ENCODE measurements at places on chromosomes 1 and 21.

- no peak for DNase-seq
Observed at GRCh38 chr1:29508458-29509107, 272.3 kb downstream of the PTPRU start.

- no peak for DNase-seq
Observed at GRCh38 chr1:230140221-230141020, 73.4 kb downstream of the GALNT2 start.

DNA sequence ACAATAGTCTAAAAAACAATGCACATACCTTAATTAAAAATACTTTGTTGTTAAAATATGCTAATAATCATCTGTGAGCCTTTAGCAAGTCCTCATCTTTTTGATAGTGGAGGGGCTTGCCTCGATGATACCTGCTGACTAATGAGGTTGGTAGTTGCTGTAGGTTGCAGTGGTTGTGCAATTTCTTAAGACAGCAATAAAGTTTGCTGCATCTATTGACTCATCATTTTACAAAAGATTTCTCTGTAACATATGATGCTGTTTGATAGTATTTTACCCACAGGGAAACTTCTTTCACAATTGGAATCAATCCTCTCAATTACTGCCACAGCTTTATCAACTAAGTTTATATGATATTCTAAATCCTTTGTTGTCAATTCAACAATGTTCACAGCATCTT, 7.6 kb downstream of the C1orf87 start:
- no peak for DNase-seq

DNA sequence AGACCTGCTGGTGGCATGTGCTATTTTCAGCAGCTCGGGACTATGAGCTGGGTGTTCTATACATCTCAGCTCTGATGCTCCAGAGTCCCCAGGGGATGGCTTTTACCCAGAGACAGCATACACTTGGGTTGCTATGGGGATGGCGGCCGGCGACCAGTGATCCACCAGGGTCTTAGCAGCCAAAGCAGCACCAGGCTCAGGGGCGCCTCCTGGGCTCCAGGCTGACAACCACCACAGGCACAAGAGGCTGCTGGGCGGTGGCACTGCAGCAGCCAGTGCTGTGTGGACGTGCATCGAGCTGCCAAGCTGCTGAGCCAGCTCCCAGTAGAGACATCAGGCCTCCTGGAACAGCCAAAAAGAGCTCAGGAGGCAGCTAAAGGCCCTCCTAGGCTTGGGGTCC, 37.6 kb upstream of the CLSTN1 start:
- DNase-seq: no peak

DNA sequence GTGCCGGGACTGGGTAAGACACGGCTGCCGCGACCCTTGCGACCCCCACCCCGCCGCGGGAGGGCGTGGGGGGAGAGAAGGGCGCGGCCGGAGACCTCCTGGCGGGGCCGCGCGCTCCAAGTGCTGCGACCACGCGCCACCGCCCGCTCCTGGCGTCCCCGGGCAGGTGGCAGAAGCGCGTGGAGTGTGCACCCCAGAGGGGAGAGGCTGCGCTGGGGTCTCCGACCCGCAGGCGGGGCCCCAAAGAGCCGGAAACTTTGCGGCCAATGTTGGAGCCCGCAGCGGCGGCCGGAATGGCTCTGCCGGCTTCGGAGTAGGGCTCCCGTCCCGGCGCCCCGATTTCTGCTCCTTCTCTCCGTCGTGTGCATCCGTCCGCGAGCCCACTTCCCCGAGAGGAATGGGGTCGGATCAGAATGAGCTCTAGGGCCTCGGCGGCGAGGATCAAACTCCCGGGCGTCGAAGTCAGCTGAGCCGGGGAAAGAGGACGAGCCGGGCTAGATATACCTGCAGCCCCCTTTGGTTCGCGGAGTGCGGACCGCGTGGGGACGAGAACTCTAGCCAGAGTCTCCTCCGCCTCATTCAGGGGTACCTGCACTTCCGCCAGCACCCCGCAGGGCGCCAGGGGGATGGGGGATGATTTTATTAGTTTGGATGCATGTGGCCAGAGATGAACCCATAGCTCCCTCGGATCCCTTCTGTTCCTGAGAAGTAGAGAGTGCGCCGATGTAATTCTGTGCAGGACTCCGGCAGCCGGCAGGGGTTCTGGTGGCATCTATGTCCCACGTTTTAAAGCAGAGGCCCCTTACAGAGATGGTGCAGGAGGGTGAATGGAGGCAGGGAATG, 751 bp downstream of the STUM start:
- no peak for DNase-seq
